NCI-H2081 (cell line): ENCODE measurements at places on chromosomes 3 and 15.

- no peak for DNase-seq
Observed at GRCh38 chr3:160478338-160478737, 28.8 kb upstream of the TRIM59 start.

DNA sequence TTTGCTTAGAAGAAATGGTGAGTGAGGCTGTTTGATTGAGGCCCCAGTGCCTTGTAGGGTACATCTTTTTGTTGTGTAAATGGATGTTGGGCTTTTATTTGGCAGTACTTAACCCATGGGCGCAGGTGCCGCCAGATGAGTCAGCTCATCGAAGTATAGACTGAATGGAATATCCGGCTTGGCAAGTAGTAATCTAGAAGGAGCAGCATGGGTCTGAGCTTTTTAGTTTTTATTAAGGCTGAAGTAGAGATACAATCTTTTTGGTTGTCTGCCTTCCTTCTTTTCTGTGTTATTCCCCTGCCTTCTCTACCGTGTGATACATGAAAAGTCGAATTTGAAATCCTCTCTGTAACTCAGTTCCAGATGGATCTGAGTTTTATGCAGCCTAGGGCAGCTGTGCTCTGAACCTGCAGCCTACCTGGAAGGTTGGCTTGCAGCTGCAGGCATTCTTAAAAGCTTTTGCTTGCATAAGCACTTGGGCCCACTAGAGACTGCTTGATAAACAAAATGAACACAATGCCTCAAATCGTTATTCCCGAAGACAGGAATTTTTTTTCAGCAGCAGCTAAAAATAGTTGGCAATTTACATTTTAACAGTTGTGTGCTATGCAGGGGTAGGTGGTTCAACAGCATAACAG, 177.5 kb upstream of the CGNL1 start:
- peak; percentile 70 for DNase-seq

DNA sequence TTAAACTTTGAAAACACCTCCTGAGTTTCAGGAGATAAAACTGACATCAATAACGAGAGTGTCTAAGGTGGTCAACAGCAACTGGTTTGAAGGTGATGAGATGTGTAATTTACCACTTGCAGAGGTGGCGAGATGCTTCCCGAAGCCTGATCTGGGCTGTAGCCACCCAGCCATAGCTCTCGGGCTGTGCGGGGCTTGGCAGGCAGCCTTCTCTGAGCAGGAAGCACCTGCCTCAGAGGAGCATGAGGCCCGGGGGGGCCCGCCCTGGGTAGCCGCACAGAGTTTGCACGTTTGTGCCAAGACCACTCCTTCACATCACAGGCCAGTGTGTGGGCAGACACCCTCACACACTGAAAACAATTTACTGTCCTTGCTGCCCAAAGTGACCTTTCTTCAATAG, 220.3 kb downstream of the CACNA2D3 start:
- peak; percentile 62 for DNase-seq

GRCh38 chr3:43481375-43481774, 140.4 kb downstream of the ANO10 start:
- DNase-seq, result no peak

DNA sequence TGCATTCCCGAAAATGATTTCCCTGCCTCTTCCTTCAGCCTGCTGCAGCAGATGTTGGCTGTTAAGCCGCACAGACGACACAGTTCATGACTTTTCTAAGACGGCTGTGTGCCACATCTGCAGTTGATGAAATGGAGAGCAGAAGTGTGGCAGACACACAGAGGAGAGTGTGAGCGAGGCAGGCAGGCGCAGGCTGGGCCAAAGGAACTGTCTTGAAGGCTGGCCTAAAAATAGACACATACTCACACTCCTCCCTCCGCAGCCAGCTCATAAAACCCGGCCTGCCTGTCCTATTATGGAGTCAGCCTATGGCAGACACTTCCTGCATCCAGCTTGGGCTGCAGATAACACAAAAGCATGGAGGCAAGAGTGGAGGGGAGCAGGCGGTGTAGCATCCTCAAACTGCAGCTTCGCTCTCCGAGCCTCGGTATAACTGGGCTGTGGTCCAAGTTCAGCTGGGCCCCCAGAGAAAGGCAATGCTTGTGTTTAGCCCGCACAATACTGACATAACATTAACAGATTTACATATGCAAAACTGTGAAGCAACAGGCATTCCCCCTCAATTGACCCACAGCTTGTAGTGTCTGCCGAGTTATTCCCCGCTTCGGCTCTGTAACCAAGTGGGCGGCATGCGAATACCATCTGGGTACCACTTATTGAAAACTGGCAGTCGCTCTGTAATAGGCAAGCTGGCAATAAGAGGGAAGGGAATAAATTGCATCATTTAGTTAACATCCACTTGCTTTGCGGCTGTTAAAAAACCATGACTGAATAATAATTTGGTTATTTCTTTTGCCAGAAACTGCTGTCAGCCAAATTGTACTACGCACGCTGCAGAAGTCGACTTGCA, 40.8 kb downstream of the FOXP1 start:
- DNase-seq, result no peak

- no peak for DNase-seq
Observed at GRCh38 chr3:9908286-9908685, 5.6 kb downstream of the IL17RE start.

GRCh38 chr3:172522871-172523818, at the start of gene TNFSF10:
Gene TNFSF10 (minus strand): TSS chr3:172523430. CDS start chr3:172523384, 46 bp downstream.
- peak; percentile 53 for DNase-seq

- no peak for DNase-seq
Observed at GRCh38 chr15:44199393-44199792, 4.3 kb upstream of the FRMD5 start.

- DNase-seq, result no peak
Observed at GRCh38 chr3:16104156-16104555, 70.3 kb upstream of the GALNT15 start.

DNA sequence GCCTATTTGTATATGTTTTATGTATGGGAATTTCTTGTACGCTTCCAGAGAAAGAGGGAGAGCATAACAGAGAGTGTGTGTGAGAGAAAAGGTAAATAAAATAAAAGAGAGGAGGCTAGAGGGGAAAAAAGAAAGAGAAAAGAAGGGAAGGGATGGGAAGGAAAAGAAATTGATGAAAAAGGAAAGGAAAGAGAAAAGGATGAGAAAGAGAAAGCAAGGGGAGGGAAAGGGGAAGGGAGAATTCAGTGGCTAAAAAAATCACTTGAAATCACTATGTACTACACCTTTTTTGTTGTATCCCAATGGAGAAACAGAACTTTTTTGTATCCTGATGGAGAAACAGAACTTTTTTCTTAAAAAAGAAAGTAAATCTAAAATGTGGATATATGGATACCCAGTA, 165.5 kb upstream of the MBNL1 start:
- no peak for DNase-seq

- DNase-seq, result no peak
Observed at GRCh38 chr3:100602506-100603444, 6.6 kb upstream of the ADGRG7 start.

DNA sequence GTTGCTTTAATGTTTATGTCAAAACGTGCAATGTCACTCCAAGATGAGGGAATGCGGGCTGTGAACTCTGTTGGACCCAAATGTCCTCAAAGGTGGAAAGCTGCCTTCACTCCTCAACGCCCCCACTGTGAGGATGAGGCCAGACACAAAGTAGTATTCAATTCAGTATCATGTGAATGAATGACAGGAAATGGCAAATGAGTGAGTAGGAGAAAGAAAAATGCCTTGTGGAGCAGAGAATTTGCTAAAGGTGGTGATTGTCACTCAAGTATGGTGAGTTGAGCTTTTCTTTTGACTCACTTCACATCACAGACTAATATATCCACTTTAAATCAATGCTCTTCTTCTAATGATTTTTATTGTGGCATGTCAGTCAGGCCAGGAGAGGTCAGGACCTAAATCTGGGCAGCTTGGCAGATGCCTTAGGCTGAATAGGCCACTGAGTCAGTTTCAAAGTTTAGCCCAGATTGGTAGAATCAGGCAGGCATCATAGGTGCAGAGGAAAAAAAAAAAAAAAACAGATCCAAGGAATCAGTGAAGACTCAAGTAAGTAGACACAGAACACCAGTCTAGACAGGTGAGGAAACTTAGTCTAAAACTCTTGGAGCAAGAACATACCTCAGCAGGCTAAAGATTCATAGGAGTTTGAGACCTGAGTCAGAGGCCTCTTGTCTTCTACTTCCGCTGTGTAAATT, 71.0 kb upstream of the ZBED2 start:
- no peak for DNase-seq

- DNase-seq, result no peak
Observed at GRCh38 chr3:122793568-122794416, at the start of gene HSPBAP1. Gene HSPBAP1 (minus strand): TSS chr3:122793831. CDS start chr3:122793680, 151 bp downstream.

- no peak for DNase-seq
Observed at GRCh38 chr3:102265720-102266119, 169.1 kb upstream of the ZPLD1 start.

GRCh38 chr3:32643354-32643753, 41.6 kb upstream of the CNOT10 start:
- no peak for DNase-seq

GRCh38 chr3:5166846-5167245, 20.7 kb upstream of the EDEM1 start:
- DNase-seq, result no peak

DNA sequence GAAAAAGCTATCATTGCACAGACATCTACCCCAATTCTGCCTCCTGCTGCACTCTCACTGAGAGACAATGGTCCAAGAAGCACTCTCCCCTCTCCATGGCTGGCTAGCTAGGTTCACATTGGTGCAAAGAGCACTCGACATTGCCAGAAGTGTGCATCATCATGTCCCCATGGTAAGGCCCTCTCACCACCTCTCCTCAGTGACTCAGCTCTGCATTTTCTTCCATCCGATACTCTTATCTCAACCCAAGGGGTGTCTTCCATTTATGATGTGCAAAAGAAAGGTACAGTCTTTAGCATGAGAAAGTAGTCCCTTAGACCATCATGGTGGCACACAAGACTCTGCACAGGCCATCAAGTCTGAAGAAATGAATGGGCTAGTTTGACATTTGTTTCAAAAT, 14.0 kb downstream of the RPSA start:
- DNase-seq, result no peak

DNA sequence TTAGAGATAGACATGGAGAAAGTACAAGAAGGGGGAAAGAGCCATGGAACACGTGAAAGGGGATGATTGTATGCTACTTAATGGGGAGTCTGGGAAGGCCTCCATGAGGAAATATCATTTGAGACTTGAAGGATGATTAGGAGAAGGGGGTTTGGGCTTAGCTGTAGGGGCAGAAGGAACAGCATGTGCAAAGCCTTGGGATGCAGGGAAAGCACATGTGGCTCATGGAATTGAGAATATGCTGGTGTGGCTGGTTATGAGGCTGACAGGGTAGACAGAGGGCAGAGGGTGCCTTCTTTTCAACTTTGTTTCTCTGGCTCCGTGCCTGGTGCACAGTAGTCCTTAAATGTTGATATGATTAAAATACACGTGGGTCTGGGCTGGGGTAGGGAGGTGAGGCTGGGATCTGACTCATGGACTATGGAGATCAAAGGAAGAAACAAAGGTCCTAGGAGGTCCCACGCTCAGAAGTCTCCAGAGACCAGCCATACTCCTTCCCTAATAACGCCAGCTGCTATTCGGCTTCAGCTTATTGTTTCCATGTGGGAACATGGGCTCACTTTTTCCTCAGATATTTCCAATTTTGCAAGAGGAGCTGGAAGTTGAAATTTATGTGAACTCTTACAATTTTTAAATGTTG, 1.1 kb downstream of the GTF2E1 start:
- DNase-seq, result no peak

DNA sequence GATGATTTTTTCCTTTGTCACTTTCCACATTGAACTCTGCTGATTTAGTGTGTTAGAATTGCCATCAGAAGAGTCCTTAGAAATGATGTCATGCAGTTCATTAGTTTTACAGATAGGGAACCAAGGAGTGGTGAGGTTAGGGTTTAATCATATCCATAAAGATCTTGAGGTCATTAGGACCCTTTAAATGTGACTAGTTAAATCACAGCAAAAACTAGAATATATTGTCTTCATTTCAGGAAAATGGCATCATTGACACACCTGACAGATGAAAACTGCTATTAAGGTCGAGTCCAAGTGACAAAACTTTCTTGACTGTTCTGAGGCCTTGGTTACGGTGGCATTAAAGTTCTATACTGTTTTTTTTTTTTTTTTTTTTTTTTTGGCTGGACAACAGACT, 50.5 kb downstream of the MBNL1 start:
- DNase-seq, result no peak

DNA sequence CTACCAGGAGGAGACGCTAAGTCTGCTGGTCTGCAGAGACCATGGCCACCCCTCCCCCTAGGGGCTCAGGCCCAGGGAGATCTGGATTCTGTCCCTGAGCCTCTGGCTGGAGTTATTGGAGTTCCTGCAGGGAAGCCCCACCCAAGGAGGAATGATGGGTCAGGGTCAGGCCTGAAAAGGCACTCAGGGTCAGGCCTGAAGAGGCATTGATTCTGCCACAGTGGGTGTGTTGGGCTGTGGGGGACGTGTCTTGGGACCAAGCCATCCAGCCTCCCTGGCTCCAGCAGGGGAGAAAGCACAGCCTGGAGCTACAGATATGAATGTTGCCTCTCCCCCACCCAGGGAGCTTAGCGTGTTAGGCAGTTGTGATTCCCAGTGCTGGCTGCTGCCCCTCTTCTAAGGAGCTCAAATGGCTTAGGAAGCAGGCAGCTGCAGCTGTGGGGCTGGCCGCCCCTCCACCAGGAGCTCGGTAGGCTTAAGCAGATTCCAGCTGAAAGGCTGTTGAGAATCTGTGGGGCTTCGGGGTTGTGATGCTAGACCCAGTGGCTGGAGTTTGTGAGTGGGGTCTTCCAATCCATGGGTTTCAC, 176.7 kb downstream of the CHL1 start:
- no peak for DNase-seq

DNA sequence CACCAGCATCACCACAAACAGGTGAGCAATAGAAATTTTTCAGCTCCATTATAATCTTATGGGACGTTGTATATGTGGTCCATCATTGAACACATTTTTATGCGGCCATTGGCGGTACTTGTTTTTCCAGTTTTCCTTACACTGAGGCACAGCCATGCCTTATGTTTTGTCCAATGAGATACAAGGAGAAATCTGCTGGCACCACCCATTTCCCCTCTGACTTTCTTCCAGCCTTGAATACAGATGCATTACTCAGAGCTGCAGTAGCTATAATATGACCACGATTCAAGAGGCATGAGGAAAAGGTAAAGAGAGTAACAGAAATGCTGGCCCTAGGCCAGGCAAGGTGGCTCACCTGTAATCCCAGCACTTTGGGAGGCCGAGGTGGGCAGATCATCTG, 9.0 kb upstream of the PIK3R4 start:
- no peak for DNase-seq

GRCh38 chr3:14305324-14305723, 97.1 kb upstream of the SLC6A6 start:
- no peak for DNase-seq

- no peak for DNase-seq
Observed at GRCh38 chr3:150778793-150779401, 15.9 kb upstream of the SIAH2 start.

- DNase-seq, result no peak
Observed at GRCh38 chr3:134886991-134887390, 91.9 kb downstream of the EPHB1 start.

GRCh38 chr15:97420130-97420529, 540.4 kb upstream of the ARRDC4 start:
- DNase-seq, result no peak

DNA sequence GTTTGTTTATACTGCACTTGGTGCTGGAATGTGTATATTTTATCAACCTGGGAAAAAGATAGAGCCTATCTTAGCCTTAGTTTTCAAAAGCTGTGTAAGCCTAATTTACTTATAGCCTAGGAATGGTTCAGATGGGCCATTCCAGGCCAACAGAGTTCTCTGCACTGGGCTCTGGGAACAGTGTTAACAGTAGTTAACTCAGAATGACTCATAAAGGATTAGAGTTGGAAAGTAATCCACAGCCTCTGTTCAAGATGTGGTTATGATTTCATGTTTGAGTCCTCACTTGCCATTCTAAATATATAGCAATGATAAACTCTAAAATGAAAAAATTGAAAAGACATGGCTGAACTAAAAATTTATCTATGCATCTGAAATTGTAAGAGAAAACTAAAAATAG, 22.6 kb upstream of the PEX5L start:
- no peak for DNase-seq
